ENCODE measurements at places on chromosomes 16 and 17.

- no peak for DNase-seq
These were observed 562 bp downstream of the ZC3H7A start for GRCh38 chr16:11796227-11797165.

DNA sequence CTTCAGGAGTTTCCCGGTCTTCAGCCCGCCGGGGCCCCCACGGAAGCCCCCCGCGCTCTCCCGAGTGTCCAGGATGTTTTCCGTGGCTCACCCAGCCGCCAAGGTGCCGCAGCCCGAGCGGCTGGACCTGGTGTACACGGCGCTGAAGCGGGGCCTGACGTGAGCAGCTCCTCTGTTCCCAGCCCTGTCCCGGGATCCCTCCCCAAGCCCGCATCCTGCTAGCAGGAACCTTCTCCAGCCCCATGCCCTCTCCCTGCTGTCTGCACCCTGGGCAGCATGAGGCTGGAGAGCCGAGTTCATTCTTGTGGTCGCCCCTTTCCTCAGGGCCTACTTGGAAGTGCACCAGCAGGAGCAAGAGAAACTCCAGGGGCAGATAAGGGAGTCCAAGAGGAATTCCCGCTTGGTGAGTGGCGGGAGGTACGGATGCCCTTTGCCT is 10.1 kb downstream of the RIPOR1 start:
- DNase-seq: no peak

GRCh38 chr16:75062135-75062975 is 54.2 kb downstream of the LDHD start:
- DNase-seq: no peak

GRCh38 chr17:65183736-65184135 is 46.6 kb downstream of the RGS9 start:
- DNase-seq: no peak

- DNase-seq: no peak
These were observed 27.8 kb upstream of the TMEM220 start for GRCh38 chr17:10757647-10758046.

DNA sequence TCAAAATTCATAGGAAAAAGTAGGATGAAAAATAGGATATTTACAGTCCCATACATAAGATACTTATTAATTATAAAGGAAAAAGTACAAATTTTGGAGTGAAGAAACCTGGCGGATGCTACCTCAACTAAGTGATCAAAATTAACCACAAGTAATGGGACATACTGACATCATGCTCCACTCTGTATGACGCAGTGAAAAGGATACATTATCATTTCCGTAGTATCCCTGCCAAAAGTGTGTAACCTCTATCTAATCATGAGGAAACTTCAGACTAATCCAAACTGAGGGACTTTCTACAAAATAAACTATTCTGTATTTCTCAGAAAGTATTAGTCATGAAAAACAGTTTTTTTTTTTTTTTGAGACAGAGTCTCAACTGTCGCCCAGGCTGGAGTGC is 60.5 kb downstream of the TRIM37 start:
- DNase-seq: no peak

DNA sequence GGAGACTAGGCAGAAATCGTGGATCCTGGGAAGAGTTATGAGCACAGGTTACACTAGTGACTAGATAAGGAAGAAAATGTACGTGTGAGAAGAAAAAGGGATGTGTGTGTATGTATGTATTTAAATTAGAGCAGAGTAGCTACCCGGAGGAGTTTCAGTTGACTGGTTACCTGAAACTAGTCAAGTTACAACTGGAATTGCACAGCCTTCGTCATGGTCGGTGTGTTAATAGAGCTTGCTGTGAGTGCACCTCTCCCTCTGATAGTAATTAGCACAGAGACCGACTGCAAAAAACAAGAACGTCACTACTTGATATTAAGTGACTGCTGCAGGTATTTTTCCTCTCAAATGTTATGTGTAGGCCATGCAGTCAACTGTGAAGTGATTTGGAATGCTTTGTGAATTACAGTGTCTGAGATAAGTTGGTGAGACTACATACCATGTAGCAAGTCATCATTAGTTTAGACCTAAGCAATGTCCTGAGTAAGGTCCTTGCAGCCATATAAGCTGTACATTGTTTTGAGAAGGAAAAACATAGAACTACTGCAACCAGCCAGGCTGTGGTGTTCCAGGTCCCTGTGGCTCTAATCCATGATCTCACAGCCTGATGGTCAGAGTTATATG is 95.7 kb downstream of the WNT3 start:
- DNase-seq: no peak

GRCh38 chr16:86663685-86664521 is 85.6 kb downstream of the FOXL1 start:
- DNase-seq: no peak

- DNase-seq: no peak
These were observed 11.9 kb downstream of the KIF19 start for GRCh38 chr17:74337834-74338500.

GRCh38 chr16:62738666-62739460 is 702.6 kb upstream of the CDH8 start:
- DNase-seq: no peak

DNA sequence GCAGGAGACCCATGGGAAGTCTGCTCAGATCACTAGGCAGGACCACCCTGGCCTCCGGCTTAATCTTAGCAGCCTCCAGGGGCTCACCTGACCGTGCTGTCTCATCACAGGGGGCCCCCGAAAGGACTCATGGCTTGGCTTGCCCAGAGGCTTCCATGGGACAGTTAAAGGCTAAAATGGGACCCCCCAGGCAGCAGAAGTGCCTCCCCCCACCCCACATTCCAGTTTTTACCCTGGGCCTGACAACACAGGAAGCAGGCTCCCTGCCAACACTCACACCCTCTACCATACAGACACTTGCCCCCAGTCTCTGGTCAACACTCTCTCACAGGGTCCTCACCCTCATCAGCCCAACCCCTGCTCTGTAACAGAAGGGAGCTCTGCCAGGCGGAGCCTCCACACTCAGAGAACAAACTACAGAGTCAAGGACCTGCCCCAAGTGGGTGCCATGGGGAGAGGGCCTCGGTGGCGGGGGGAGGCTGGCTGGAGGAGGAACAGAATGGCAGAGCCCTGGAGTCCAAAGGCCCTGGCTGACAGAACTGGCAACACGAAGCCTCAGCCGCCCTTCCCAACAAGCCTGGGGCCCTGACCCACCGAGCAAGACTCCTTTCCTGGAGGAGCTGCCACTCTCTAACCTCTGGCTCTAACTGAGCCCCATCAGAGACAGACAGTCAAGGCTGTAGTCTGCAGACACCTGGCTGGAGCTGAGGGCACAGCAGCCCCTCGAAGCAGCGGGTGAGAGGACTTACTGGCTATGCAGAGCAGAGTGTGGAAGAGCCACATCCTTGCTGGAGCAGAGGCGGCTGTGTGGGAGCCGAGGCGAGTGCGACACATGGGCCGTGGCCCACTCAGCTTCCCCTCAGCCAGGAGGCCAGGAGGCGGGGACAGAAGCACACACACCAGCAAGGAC is at the start of gene ITGAE:
TSS of gene ITGAE (minus strand) at position 827 of the 910 bp plus-strand sequence. CDS start at position 783, 44 bp downstream.
- DNase-seq: no peak

DNA sequence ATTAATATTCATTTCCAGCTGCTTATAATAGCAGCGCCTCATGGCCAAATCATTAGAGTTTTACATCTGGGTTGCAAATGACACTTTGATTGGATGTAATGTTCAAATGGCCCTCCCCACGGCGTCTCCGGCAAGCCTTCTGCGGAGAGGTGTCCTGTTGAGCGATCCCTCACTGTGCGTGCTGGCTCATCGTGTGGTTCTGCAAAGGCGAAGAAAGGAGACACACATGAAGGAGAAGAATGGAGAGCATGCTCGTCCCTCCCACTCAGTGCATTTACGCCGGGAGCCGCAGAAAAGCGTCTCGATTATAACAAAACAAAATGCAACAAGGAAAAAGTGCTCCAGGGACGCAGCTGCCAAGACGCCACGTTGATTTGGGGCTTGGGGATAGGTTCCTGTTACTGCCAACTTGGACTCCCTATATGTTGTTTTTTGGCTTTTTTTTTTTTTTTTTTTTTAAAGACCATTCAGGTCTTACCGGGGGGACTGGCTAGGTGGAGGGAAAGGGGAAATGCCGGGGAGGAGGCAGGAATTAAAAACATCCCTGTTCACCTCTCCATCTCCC is 117.6 kb downstream of the C16orf78 start:
- no peak for DNase-seq

DNA sequence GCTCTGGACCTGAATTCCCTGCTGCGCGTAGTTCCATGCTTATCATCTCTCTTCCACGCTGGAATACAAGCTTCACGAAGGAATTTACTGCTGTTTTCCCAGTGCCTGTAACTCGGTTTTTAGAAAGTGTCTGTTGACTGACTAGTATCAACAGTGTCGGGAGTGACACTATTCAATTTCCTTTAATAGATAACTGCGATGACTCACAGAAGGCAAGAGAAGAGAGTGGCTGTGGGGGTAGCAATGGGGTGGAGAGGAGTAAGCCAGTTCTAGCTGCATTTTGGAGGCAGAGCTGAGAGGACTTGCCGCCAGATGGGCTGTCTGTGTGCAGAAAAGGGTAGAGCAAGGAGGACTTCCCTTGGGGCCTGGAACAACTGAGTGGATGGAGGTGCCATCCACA is 25.2 kb downstream of the B4GALNT2 start:
- no peak for DNase-seq

DNA sequence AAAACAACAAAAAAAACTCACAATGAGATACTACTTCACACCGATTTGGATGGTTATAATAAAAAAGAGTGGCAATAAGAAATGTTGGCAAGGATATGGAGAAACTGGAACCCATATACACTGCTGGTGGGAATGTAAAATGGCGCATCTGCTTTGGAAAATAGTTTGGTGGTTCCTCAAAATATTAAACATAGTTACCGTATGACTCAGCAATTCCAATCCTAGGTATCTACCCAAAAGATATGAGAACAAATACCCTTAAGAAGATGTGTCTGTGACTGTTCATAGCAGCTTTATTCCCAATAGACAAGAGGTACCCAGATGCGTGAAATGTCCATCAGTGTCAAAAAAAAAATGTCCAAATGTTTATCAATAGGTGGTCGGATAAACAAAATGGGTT is 7.2 kb downstream of the CPPED1 start:
- DNase-seq: no peak

DNA sequence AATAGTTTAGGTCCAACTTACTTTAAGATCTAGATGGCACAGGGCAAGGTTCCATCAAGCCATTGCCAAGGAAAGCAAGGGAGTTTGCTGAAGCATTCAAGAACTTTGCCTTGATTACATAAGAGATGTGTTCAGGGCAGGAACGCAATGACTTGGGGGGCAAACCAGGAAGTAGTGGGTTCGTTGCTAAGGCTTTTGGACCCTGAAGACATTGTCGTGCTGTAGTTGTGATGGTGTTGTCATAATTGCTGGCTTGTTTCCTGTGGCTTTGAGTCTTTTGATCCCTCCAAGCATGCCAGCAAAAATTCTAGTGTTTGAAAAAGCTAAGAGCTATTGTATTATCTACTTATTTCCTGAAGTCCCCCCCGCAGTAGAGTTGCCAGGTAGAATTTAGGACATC is 70.7 kb upstream of the HNF1B start:
- no peak for DNase-seq

DNA sequence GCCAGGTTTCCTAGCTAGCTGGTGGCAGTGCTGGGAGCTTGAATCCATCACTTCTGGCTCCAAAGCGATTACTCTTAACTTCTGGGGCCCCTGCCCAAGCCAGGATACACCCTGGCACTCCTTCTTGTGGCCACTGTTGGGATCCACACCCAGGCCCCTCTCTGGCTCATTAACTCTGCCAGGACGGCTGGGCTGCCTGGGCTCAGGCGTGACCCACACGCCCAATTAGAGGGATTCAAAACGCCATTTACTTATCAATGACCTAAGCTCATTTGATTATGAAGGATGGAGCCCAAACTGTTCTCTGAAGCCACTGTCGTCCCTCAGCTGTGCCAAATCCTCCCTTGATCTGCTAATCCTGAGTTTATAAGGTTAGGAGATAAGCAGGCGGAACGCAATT is 79.7 kb upstream of the BRD7 start:
- no peak for DNase-seq

DNA sequence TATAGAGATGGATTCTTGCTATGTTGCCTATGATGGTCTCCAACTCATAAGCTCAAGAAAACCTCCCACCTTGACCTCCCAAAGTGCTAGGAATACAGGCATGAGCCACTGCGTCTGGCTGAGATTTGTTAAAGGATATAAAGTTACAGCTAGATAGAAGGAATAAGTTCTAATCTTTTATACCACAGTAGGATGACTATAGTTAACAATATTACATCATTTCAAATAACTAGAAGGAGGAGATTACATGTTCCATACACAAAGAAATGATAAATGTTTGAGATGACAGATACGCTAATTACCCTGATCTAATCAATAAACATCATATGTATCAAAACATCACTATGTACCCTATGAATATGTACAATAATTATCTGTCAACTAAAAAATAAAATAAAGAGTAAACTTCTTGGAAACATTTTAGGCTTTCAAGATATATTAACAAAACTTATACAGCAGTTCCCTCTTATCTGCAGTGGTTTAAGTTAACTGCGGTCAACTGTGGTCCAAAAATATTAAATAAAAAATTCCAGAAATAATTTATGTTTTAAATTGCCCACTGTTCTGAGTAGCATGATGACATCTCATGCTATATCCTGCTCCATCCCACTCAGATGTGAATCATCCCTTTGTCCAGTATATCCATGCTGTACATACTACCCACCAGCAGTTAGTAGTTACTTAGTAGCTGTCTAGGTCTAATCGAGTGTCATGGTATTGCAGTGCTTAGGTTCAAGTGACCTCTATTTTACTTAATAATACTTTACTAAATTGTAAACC is 129.2 kb upstream of the NACA2 start:
- DNase-seq: no peak

DNA sequence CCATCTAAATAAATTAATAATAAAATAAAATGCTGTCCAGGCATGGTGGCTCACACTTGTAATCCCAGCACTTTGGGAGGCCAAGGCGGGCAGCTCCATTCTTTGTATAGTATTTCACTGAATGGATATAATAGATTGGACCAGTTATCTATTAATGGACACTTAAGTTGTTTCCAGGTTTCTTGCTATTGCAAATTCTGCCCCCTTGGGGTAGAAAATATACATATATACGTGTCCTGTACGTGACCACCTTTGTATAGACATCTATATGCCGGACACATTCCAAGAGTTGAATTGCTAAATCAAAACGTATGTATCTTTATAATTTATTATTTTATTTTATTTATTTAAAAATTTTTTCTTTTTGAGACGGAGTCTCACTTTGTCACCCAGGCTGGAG is 3.9 kb upstream of the EXOC7 start:
- DNase-seq: no peak

DNA sequence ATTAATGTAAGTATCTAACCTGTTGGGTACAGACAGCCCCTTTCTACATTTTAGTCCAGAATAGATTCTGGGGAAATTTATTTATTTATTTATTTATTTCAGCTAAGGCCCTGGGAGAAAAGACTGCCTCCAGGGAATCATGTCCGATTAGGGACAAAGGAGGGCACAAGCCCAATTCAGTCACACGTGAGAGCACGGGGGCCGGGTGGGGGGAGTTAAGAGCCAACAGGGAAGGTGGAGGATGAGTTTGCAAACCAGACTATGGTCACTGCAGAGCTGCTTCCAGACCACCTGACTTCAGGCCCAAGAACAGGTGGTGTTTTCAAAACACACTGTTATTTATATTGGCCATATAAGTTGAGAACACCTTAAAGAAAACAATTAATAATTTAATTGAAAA is 1.6 kb upstream of the ZFHX3 start:
- DNase-seq: no peak

- no peak for DNase-seq
These were observed 44.7 kb downstream of the SKAP1 start for GRCh38 chr17:48385319-48385718.

Measured in right renal pelvis (tissue), 4 donors.